ENCODE measurements at places on chromosomes 12 and 14.

DNA sequence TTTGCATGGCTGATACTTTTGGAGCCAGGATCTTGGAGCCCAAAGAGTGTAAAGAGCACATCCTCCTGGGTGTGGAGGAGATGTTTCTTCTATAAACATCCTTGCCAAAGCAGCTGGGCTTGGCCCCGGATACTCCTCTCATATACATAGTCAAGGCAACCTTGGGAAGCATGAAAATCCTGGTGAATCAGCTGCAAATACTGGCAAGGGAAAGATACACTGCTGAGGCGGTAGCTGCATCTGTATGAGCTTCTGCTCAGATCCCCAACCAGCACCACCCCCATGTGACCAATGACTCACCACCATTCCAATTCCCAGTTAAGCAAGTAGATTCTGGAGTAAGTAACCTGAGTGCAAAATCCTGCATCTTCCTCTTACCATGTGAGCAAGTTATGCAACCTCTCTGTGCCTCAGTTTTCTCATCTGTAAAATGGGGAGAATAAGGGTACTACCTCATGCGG, 567.4 kb downstream of the MED13L start:
- no peak for DNase-seq

- DNase-seq: no peak
These were observed 395.0 kb downstream of the EGLN3 start for GRCh38 chr14:33555710-33556350.

DNA sequence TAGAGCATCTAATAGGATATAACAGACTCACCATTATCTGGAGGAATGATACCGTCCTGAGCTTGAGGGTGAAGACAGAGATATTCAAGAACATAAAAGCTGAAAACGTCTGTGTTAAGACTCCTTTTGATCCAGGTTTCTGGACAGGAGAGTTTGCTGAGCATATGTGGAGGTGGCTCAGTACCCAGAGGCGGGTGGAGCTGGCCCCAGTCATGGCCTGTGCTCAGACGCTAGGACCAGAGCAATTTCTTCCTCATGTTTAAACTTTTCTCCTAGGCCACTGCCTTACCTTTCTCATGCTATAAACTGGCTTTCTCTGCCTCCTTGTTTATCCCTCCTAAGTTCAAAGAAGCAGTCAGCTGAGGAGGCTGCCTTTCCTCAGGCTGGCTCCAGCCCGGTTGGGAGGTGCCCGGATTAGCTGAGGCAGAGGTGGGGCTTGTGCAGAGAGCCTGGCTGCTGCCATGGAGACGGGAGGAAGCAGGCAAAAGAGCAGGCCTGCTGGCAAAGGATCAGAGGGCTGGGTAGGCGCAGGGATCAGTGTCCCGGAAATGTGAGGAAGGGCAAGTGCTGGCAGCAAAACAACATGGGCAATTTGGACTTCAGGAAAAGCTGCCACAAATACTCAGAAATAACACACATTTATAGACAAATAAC, 13.7 kb downstream of the COA8 start:
- no peak for DNase-seq

GRCh38 chr12:39935275-39935674, 170.6 kb downstream of the SLC2A13 start:
- no peak for DNase-seq

- no peak for DNase-seq
These were observed 15.8 kb downstream of the ATP5MC2 start for GRCh38 chr12:53660041-53660440.

DNA sequence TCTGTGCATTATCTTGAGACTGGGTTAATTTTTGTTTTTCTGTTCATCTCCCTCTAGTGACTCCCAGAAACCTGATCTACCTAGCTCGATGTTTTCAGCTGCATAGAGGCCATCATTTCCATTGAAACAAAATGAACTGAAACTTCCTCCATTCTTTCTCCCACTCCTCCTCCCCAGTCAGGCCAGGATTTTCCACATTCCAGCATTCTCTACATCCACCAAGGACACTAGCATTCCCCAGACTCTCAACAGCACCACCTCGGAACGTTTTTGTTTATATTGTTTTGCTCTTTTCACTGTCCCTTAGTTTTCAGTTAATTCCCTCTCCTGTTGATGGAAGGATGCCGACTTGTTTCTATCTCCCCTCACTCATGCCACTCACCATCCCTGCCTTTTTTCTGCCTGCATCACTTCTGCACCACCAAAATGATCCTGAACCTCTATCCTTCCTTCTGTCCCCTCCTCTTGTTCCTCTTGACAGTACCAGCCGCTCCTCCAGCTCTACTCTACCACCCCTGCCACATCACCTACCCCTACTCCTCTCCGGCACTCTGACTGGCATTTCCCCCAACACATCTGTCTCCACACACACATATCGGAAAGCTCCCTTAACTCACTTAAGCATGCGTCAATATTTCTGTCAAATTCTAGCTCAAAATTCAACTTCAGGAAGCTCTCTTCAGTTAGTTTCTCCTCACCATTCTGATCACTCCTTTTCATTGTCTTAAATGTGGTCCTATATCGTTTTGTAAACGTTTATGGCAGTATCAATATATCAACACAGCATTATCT, 13.2 kb downstream of the OR6S1 start:
- DNase-seq: no peak

Data from stimulated activated CD4-positive, alpha-beta T cell treated with anti-CD3 and anti-CD28 coated beads, Interleukin-15, amount 100 ng/mL, for 1 hour (primary cell).